Stimulated activated CD8-positive, alpha-beta memory T cell treated with anti-CD3 and anti-CD28 coated beads, Interleukin-4, amount 100 ng/mL, for 4 hours (primary cell): ENCODE measurements at places on chromosomes 1 and 21.
A peak's percentile ranks its signal among the peaks of the same experiment; 100 is the strongest.

- DNase-seq = no peak
Measured at GRCh38 chr21:35926003-35926740, 134.2 kb downstream of the SETD4 start.

GRCh38 chr1:236129306-236129705 is 13.0 kb upstream of the GPR137B start:
- no peak for DNase-seq

DNA sequence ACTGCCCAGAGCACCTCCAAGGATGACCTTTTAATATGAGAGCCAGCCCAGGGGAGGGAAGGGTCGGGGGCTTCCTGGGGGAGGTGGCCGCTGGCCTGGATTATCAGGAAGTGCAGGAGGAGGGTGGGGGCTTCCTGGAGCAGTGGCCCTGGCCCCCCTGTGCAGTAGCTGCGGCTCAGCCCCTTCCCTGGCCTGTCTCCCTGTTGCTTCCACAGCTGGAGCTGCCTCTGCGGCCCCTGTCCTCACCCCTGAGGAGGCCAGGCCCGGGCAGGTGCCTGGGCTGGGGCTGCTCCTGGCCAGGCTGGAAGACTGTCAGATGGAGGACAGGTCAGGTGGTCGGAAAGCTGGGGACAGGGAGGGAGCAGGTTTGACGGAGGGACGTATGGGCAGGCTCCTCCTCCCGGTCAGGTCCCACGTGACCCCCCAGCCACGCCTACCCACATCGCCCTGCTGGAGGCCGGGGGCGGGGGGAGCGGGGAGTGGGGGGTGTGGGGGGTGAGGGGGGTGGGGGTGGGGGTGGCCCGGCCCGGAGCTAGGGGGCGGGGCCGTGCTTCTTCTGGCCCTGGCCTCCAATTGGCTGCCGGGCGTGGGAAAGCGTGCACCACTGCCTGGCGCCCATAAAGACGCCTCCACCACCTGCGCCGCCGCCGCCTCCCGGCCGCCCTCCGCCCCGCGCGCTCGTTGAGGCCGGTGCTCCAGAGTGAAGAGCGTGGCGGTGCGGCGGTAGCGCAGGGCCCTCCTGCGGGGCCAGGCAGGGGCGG is 10.2 kb upstream of the TNFRSF14 start:
- peak; percentile 68 for DNase-seq

DNA sequence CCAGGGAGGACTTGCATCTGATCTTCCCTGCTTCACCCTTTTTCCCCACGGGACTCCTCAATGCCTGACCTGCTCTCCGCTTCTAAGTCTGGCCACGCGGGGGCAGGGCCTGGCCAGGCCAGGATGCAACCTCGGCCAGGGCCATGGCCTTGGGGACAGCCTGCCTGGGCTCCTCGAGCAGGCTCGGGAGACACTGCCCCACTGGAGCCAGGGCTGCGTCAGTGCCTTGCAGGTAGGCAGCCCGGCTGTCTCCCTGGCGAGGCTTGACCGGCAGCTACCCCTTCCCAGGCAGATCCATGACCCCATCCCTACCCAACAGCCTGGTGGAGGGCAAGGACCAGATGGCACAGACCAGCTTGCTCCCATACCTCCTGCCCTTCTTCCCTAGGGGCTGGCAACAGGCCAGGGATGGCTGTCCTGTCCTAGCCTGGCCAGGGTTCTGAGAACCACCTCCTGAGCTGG is 2.7 kb upstream of the PRDM16 start:
- no peak for DNase-seq
